ENCODE measurements at places on chromosomes 1 and 21.

DNA sequence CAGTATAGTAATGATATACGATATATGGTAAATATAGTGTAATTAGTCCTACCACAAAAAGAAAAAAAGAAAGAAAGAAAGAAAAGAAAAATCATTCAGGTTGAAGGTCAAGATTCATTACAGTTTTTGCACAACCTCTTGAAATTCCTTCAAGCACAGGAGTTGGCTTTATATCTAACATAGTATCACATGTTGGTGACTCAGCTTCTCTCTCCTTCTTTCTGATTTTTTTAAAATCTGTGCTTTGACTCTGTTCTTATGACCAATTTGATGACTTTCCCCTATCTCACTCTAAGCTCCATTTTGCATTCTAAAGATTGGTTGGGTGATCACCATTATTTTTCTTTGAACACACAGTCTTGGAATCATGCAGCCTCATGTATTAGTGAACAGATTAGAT, 148.2 kb upstream of the COL11A1 start:
- no peak for DNase-seq

DNA sequence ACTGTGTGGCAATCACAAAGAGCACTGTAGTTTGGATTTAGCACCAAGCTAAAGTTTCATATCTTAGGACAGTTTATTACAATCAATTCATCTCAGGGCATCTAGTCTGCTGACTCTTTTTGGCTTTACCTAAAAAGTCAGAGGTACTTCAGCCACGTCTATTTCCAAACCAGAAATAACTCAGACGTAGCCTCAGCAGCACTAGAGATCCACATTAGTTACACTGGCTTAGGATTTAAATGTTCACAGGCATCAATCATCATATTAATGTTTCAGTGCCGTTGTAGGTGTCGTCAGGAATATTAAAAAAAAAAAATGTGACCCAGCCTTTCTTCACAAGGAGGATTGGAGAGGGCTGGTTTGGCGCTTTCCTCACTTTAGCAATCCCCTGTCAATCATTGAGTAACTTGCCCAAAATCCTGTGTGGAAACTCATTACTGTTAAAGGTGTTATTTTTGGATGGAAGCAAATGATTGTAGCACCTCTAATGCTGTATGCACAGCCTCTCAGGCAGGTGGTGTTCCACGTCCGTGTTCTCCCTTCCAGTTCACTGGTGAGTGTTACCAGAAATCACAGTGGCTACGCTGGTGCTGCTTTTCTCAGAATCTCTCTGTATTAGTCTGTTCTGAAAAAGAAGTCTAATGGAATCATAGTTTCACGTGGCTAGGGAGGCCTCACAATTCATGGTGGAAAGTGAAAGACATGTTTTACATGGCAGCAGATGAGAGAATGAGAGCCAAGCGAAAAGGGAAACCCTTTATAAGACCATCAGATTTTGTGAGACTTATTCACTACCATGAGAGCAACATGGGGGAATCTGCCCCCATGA, 45.4 kb downstream of the NEK7 start:
- DNase-seq = no peak

GRCh38 chr1:95006681-95007080, 66.1 kb downstream of the ALG14 start:
- DNase-seq = no peak

DNA sequence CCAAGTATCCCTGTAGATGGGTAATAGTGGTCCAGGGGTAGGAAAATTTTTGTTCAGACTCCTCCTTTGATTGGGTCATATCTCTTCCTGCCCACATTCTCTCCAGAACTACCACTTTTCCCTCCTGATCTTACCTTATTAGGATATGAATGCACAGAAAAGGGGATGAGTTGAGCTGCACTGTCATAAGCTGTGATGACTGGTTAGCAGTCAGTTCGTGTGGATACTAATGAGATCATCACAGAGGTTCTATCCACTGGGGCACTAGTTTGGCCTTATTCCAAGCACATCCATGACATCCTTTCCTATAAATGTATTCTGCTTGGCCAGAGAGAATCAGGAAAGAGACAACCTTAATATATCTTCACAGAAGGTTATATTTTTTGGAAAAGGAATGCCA, 22.1 kb upstream of the TBX15 start:
- no peak for DNase-seq

DNA sequence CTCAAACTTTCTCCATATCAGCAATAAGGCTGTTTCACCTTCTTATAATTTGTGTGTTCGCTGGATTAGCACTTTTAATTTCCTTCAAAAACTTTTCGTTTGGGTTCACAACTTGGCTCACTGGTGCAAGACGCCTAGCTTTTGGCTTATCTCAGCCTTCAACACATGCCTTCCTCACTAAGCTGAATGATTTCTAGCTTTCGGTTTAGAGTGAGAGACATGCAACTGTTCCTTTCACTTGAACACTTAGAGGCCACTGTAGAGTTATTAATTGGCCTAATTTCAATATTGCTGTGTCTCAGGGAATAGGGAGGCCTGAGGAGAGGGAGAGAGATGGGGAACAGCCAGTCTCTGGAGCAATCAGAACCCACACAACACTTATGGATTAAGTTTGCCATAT, 41.2 kb upstream of the IFNLR1 start:
- DNase-seq = no peak

DNA sequence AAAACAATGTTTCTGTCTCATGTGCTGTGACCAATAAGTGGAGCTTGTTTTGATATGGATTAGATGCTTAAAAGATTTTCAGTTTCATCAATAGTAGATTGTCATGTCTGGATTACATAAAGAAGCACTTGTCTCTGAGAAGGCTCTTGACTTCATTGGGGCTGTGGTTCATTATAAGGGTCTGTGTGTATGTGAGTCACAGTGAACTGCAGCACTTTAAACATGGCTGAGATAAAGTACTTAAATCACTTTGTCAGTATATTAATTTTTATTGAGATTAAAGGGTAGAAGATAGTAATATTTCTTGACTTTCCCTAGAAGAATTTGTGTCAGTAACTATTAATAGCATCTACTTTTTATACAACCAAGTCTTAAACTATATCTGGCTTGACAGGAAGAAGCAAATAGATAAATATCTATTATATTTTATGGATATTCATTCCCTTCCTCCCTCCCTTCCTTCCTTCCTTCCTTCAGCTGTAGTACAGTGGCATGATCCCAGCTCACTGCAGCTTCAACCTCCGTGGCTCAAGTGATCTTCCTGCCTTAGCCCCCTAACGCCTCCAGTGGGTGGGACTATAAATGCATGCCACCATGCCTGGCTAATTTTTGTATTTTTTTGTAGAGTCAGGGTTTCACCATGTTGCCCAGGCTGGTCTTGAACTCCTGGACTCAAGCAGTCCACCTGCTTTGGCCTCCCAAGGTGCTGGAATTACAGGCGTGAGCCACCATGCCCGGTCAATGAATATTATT, 48.8 kb downstream of the ZFYVE9 start:
- DNase-seq = no peak

- DNase-seq = no peak
Measured at GRCh38 chr1:116868385-116868784, 41.3 kb upstream of the PTGFRN start.

GRCh38 chr1:236002025-236002390, 62.9 kb downstream of the NID1 start:
- no peak for DNase-seq

DNA sequence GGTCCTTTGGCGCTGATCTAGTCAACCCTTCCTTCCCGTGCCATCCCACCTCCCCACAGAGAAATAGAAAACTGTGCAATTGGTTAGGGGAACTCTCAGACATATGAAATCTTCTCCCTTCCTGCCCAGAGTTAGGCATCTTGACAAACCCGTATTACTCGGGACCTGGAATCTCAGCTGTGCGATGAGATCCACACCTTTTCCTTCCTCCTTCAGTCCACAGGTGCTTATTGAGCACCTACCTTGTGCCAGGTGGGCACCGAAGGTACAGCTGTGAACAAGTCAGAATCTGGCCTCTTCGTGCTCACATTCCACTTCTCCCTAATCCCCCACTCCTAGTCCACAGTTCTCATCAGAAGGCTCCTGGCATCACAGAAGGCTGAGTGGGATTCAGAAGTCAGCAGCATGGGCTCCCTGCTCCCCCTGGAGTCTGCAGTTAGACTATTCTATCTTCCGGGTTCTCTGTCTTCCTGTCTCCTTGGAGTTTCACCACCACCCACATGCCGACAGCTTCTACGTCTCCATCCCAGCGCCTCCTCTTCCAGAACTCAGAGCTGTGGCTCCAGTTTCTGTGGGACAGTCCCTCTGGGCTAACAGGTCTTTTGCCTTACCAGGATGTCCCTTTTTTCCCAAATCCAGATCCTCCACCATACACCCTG, 23.0 kb downstream of the KNCN start:
- DNase-seq = no peak

GRCh38 chr1:108639899-108640560, 20.9 kb downstream of the HENMT1 start:
- peak; percentile 43 for DNase-seq

DNA sequence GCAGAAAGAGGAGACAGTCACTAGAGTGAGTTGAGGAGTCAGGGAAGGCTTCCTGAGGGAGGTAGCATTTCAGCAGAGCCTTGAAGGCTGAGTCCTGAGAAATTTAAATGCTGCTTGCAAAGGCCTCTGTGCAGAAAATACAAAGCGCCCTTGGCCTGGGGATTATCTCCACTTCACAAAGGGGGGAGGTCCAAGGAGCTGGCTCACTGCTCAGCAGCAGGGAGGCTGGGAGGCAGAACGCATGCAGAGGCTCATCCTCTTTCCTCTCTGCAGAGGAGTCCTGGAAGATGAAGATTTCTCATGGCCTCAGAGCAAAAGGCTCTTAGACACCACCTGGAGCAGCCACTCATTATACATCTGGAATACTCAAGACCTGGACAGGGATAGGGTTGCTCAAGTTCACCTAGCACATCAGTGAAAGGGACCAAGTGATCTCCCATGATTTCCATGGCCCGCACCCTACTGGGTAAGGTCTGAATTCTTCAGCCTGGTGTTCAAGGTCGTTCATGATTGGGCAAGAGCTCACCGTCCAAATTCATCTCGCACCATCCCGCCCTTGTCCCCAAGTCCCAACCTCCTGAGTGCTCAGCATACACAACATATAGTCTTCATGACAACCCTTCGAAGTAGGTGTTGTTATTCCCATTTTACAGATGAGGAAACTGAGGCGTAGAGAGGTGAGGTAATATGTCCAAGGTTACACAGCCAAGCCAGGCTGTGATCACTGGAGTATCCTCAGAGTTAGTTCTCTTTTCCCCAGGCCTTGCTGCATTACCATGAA, 9.0 kb downstream of the SLC1A7 start:
- DNase-seq = no peak

DNA sequence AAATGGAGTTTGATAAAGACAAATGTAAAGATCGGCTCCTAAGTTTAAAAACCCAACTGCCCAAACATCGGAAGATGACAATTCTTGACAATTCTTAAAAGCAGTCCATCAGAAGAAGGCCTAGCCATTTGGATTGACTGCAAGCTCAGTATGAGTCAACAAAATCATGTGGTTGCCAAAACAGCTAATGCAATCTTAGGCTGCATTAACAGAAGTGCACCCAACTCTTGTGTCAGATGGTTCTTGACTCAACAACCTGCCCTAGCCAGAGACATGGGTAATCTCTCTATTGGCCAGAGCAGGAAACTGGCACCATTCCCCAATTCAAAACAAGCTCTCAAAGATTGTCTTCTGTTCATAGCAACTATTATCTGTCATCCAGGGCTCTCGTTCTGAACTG, 9.9 kb upstream of the NCF2 start:
- DNase-seq = no peak

DNA sequence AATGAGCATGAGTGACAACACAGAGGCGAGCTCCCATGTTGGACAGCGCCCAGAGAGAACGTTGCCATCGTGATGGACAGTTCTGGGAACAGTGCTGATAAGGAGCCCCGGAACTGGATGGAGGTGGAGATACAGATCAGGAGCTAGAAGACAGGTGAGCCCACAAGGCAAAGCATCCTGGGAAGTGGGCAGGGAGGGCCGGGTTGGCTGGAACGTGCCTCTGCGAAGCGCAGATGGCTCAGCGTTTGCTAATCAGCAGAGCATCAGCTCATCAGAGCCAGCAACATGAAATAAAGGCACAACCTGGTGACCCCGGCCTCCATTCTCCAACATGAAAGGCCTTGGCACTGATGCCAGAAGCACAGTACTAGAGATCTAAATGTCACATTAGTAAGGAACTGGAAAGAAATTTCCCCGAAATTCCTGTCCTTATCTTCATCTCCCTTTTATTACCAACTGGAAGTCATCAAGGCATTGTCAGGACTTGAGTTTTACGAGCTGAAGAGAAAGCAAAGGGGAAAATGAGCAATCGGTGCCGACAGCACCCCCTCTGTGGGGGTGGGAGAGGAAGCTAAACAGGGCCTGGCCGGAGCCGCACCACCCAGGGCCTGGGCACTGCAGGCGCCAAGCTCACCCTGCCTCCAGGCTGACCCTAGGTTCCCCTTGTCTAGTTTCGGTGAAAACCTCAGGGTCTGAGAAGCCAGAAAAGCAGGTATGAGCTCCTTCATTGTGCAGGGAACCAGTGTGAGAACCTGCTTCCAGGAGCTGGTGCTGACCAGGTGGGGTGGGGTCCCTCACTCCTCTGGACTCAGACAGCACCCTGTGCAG, 19.9 kb downstream of the ABCA4 start:
- no peak for DNase-seq

DNA sequence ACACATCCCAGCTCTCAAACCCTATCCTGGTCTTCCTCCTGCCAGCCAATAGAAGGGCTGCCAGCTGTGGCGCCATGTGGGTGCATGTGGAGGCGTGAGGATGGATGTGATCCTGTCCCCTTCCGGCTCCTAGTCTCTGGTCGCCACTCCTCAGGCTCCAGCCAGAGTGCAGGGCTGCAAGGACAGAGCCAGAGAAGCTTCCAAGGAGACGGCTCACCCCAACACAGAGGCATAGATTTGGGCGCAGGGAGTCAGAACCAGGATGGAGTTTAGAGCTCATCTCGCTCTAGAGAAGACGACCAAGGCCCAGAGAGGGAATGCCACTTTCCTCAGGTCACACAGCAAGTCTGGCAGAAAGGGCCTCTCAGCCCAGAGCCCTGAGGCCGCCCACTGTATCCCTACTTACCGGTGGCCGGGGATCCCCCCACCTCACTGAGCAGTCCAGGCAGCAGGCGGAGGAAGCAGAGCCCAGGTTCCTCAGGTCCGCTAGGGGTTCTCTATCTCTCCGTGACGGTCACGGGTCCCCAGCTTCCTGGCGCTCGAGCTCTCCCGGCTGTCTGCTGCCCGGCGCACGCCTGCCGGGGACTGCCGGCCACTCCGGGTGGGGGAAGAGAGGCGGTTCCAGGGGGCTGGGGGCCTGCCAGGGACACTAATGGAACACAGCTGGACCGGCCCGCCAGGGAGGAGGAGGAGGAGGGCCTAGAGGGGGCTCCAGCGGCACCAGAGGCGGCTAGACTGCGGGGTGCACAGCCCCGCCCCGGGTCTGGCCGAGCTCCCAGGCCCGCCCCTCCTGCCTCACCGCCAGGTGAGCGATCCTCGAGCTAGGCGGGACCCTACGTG, at the start of gene COL16A1:
Gene COL16A1, minus strand, starts transcription at position 587 of the 840 bp plus-strand sequence. CDS start 1,824 bp downstream, outside the sequence.
- DNase-seq = no peak

- no peak for DNase-seq
Measured at GRCh38 chr1:160789702-160790611, 6.0 kb upstream of the LY9 start.

DNA sequence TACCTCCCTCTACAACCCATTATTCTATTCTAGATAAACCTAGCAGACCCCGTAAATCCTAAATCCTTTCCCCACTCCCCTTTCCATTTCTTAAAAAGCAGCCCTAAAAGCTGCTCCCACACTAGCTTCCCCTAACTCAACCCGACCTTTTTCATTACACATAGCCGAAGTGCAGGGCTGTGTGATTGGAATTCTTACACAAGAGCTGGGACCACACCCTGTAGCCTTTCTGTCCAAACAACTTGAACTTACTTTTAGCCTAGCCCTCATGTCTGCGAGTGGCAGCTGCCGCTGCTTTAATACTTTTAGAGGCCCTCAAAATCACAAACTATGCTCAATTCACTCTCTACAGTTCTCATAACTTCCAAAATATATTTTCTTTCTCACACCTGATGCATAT, 19.6 kb upstream of the PDPN start:
- no peak for DNase-seq

Data from activated CD4-positive, alpha-beta T cell treated with anti-CD3 and anti-CD28 coated beads, Interleukin-2, amount 50 U/mL, for 24 hours (primary cell).